Stimulated activated CD4-positive, alpha-beta T cell treated with anti-CD3 and anti-CD28 coated beads, TNF-alpha, amount 100 ng/mL, for 24 hours (primary cell): ENCODE measurements at places on chromosomes 7 and 10.

GRCh38 chr7:135994466-135995205 is 17.5 kb upstream of the MTPN start:
- DNase-seq: no peak

DNA sequence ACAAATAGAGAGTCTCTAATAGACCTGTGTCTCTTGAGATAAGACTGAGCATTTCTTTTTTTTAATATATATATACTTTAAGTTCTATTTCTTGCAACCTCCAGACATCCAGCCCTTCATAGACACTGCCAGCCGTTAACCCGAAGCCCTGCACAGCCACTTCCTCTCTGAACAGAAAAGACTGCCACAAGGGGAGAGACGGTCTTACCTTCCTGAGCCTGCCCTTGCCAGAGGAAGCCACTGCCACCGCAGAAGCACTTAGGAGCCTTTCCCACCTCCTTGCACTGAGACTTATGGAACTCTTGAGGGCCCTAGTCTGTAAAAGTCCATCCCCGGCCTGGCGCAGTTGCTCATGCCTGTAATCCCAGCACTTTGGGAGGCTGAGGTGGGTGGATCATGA is 31.8 kb upstream of the PRSS1 start:
- no peak for DNase-seq

- no peak for DNase-seq
These were observed 45.4 kb downstream of the HSPA12A start for GRCh38 chr10:116696919-116697318.

GRCh38 chr7:30327813-30328212 is 43.4 kb downstream of the ZNRF2 start:
- DNase-seq: no peak

- DNase-seq: no peak
These were observed 29.4 kb upstream of the PARD3 start for GRCh38 chr10:34844448-34844847.

DNA sequence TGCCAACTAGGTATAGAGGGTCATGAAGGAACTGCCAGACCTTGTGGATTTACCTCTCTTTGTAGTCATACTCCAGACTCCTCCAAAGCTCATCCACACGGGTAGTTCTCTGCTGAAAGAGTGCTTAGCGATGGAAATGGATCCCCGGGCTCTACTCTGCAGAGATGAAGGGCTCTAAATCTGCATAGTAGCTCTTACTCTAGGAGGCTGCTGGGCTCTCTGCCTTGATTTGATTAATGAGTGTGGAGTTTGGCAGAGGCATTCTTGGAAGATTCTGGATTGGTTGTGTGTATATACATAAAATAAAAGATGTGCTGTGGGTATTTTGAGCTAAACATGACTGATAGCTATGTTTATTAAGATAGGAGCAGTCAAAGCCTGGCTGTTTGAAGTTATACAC is 21.3 kb upstream of the CPXM2 start:
- no peak for DNase-seq

- DNase-seq: no peak
These were observed 14.5 kb downstream of the OR9A2 start for GRCh38 chr7:143012409-143012808.

- no peak for DNase-seq
These were observed 138.7 kb upstream of the CELF2 start for GRCh38 chr10:10878963-10879362.

GRCh38 chr7:37482505-37482904 is 33.8 kb upstream of the ELMO1 start:
- no peak for DNase-seq

DNA sequence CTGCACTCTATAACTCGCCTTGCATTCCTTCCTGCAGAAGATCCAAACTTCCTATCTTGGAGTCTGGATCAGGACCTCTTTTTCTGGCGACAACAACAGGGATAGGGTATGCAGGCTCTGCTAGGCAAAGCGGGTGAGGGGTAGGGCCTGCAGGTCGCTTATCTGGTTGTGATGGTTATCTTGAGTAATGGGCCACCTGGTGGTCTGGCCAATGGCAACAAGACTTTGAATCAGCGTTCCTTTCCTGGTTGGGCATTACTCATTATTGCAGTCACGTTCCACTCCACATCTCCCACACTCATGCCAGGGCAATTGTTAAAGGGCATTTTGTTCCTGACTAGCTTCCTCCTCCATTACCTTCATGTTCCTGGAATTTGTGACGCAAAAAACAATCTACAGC is 48.4 kb upstream of the PLXDC2 start:
- DNase-seq: no peak

DNA sequence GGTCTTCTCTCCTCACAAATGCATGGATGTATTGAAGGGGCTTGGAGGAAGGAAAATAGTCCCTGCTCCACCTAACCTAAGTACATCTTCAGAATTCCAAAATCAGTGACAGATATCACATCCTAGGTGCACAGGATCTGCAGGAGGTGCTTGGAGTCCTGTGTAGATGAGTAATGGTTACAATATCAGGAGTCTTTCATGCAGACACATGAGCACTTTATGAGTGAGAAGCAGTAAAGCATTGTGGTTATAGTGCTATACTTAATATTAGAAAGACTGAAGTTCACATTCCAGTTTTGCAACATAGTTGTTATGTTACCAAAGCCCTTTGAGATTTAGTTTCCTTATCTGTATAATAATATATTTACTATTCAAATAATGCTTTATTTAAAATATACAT is 516.7 kb downstream of the NEBL start:
- DNase-seq: no peak

DNA sequence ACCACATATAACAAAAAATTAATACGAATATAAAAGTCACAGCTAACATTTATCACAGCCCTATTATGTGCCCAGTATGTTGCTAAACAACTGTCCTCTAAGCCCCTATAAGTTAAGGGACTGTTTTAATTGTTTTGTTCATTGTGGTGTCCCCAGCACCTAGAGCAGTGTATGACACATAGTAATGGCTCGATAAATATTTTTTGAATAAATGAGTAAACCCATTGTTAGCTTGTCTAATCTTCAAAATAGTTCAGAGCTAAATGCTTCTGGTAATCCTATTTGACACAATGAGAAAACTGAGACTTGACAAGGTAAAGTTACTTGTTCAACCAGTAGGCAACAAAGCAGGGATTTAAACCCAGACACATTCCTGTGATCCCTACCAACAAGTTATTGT is 78.4 kb upstream of the NEUROD6 start:
- DNase-seq: no peak

DNA sequence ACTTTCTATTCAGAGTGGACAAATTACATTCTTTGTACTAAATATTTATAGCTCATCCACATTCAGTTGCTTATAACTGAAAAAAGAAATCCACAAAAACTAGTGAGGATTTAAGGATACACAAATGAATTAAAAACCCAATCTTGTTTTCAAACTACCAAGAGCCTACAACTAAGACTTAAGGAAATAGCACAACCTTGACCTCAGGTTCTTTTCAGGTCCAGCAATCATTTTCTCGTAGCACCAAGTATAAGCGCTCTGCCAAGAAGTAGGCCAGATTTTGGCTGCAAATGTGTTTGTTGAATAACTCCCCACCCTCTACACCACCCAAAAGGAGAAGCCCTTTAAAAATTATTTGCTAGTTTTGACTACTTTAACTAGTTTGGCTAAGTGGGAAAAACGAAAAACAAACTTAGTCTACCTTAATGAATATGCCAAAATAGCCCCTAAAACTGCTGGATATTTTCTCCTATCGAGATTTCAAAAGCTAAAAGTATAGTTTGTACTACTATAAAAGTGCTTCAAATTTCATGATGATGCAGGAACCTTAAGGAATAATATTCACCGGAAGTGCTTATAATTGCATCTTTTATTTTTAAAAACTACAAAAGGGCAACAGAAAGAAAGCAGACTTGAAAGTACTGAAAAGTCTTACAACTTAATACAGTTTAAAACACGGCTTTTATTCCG is 2.7 kb upstream of the KMT2E start:
- no peak for DNase-seq
